ENCODE measurements at places on chromosomes 16 and 17.

GRCh38 chr16:11379420-11379819, 34.2 kb downstream of the RMI2 start:
- no peak for DNase-seq

- DNase-seq = no peak
Observed at GRCh38 chr16:82264756-82265155, 94.7 kb upstream of the MPHOSPH6 start.

DNA sequence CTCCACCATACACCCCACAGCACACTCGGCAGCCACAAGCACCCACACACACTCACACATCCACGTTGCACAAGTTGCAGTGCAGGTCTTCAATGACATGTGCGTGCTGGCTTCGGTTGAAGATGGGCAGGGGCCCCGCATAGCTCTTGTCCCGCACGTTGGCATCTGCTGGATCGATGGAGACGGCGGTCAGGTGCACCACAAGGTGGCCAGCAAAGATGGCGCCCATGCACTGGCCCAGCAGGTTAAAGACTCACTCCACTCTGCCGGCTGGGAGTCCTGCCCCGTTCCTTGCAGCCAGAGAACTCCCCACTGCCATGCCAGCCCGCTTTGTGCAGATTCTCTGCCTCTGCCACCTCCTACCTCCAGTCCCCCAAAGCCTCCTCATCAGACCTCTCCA, 7.6 kb upstream of the TPPP3 start:
- no peak for DNase-seq

DNA sequence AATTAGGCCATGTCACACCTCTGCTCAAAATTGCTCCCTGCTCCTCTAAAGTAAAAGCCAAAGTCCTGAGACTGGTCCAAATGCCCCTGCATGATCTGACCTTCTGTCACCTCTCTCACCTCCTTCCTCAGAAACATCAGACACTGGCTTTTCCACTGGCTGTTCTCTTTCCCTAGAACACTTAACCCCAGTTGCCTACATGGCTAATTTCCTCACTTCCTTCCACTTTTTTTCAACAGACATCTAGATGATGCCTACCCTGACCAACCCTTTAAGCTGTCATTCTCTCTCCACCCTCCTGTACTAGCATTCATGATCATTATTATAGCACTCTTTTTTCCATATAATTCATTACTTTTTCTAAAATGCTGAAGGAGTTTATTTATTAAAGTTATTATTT, 31.0 kb downstream of the CCT6B start:
- no peak for DNase-seq

DNA sequence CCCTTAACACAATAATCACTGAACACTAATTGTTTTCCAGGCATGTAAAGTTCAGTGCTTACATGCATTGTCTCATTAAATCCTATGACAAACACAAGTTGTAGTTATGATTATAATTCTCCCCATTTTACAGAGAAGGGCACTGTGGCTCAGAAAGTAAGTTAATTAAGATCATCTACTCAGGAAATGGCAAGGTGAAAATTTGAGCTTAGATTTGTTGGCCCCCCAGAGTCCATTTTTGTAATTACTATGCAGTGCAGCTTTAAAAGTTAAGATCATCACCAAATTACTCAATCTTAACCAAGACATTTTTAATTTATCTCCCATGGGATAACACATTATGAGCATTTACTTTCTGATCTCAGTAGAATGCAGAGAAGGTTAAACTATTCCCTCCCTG, 34.2 kb upstream of the CCL1 start:
- DNase-seq = no peak

GRCh38 chr17:13027246-13027645, 9.4 kb upstream of the ELAC2 start:
- DNase-seq = no peak

DNA sequence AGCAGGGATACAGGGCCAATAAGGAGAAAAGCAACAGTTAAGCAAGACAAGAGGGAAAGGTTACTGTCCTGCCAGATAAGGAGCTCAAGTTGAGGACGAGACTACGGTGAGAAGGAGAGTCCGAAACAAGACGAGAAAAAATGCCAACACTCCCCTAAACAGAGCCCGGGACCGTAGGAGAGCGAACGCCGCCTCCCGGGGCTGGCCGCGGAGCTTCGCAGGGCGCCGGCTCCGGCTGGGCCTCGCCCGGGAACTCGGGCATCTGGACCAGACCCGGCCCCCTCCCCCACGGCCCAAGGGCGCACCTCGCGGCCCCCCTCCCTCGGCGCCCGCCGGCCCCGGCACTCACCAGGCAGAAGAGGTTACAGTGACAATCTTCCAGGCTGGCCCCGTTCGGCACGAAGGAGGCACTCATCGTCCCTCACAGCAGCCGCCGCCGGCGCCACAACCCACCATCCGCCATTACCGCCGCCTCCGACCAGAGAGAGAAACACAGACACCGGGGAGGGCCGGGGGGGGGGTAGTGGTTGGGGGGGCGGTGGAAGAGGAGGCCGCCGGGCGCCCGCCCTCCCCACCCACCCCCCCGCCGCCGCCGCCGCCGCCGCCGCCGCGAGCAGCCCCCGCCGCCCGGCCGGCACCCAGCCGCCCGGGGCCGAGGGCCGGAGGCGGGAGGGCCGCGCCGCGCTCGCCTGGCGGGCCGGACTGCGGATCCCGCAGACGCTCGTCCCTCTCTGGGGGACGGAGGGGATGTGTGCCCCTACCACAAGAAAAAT, at the start of gene MED13:
TSS of gene MED13 (minus strand) at position 488 of the 773 bp plus-strand sequence. CDS start at position 415, 73 bp downstream.
- peak; percentile 78 for DNase-seq

GRCh38 chr17:57016764-57017116, 38.8 kb downstream of the SCPEP1 start:
- no peak for DNase-seq

DNA sequence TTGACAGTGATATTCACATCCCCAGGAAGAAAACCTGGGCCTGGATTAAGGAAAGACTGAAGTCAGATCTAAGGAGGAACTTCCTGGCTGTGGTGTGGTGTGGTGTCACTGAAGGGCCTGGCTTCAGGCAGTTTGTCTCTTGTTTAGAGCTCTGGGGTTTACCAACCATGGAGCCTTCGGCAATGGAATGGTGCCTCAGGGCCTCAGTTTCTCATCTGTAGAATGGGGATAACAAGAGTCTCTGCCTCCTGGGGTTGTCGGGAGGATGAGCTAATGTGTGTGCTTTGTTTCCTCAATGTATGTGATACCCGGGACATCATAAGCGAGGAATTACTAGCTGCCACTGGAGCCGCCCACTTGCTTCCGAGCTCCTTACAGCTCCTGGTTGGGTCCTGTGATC, 12.7 kb downstream of the WNT3 start:
- no peak for DNase-seq
